ENCODE measurements at places on chromosomes 1 and 21.

GRCh38 chr21:42061986-42062235 lies 9.2 kb upstream of the UMODL1 start:
- DNase-seq = no peak

GRCh38 chr1:93221913-93222312 lies 41.4 kb downstream of the CCDC18 start:
- DNase-seq = no peak

- DNase-seq = no peak
Measured at GRCh38 chr1:1794999-1795398, 16.7 kb upstream of the NADK start.

GRCh38 chr1:229040630-229041358 lies 230.1 kb upstream of the RAB4A start:
- DNase-seq = no peak

- DNase-seq = no peak
Measured at GRCh38 chr21:42393443-42393950, 2.4 kb downstream of the TMPRSS3 start.

DNA sequence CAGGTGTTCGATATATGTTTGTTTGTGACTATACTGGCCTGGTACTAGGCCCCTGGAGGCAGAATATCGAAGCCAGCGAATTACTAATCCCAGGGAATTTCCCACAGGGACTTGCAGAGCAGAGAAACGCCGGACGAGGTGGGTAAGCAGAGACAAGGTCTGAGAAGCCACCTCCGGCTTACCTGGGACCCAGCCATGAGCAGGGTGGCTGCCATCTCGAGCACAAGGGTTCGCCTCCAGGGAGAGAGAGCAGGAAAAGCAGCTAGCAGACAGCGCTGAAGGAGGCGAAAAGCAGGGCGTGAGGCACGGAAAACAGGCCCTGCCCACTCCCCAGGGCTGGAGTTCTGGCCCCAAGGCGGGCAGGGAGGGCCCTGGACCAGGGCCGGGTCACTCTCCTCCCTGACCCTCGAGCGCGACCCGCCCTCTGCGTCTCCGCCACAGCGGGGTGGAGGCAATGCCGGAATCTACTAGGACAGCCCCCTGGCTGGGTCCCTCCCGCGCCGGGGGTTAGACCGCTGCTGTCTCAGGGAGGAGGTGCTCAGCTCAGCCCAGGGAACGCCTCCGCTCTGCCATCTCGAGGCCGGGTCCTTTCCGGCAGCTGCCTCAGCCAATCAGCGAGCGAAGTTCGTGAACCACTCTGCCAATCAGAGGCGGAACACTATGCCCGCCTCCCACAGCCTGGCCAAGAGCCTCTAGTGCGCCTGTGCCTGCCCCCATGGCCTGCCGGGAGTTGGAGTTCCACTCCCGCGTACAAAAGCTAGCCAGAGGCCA lies 1.7 kb downstream of the ZNF436 start:
- peak; percentile 98 for DNase-seq

GRCh38 chr1:72649991-72650390 lies 367.7 kb upstream of the NEGR1 start:
- no peak for DNase-seq

- peak; percentile 18 for DNase-seq
Measured at GRCh38 chr1:87794788-87795614, 466.3 kb downstream of the LMO4 start.

- no peak for DNase-seq
Measured at GRCh38 chr1:160546942-160547341, 23.9 kb upstream of the SLAMF6 start.

- DNase-seq = peak; percentile 52
Measured at GRCh38 chr21:31293986-31294385, 50.1 kb downstream of the TIAM1 start.

DNA sequence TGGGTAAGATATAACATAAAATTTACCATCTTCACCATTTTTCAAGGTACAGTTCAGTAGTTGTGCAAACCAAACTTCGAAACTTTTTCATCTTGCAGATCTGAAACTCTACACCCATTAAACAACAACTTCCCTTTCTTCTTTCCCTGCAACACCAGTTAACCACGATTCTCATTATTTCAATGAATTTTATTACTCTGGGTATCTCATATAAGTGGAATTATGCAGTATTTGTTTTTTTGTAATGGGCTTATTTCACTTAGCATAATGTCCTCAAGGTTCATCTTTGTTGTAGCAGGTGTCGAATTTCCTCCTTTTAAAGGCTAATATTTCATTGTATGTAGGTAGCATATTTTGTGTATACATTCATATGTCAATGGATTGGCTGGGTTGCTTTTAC lies 146.1 kb downstream of the SPATA46 start:
- no peak for DNase-seq

GRCh38 chr1:44316231-44316759 lies 38.8 kb downstream of the ERI3 start:
- no peak for DNase-seq

DNA sequence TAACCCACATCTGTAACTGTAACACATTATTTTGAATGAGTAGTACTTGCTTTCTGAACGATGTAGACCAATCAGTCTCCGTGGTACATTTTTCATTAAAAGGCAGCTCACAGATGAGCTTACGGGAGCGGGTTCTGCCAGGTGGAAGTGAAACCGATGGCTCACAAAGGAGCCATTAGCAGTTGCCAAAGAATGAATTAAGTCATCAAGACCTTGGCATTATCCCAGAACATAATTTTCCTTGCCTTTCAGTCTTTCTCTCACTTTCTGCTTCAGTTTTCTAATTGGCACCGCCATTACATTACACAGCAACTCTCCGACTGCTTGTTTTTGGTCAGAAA lies 33.5 kb upstream of the UTS2 start:
- no peak for DNase-seq

DNA sequence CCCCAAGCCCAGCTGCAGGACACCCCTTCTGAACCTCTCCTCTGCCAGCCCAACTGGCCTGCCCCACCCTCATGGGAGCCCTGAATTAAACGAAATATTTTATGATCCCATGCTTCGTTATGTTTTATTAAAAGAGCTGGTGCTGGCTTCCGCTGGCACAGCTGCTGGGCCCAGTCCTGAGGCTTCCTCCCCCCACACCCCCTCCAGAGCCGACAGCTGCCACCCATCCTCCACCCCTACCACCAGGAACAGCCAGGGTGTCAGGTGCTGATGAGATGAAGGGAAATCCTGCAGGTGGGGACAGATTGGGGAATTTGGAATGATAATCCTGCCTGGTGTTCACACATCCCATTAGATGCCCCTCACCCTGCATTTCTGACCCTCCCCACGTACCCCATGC lies 19.0 kb downstream of the IGSF21 start:
- no peak for DNase-seq

DNA sequence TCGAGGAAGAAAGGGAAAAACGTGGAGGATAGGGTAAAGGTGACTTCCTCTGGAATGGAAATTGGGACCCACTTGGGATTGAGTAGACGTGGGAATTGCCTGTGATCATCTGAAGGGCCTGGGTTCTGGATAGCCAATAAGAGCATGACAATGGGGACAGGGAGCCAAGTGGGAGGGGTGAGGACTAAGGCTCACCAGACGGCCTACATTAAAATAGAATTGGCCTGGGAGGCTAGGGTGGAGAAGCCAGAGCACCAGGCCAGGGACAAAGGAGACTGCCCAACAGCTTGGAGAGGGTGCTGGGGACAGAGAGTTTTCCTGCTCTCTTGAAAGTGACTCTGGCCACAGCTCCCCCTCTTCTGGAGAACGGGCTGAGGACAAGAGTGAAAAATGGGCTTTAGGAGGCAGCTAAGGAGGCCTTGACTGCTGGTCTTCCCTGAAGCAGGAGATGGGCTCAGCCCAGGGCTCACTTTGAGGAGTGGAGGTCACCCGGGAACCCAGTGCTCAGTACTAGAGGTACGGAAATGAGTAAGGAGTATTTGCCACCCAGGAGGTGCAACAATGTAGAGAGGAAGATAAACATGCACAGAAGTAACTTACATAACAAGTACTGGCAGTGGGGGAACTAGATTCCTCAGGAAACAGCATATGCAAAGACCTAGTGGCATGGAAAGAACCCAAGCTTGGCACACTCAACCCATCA lies 18.8 kb downstream of the INKA2 start:
- no peak for DNase-seq

GRCh38 chr21:14991957-14992356 lies 72.8 kb downstream of the NRIP1 start:
- DNase-seq = no peak

- DNase-seq = no peak
Measured at GRCh38 chr1:189708674-189709073, 769.0 kb downstream of the BRINP3 start.
